ENCODE measurements at places on chromosomes 1 and 21.

- no peak for DNase-seq
Measured at GRCh38 chr1:20663365-20663764, 2.2 kb upstream of the DDOST start.

- no peak for DNase-seq
Measured at GRCh38 chr1:78237364-78237916, 191.7 kb downstream of the GIPC2 start.

- DNase-seq: no peak
Measured at GRCh38 chr1:66535061-66535460, 1.1 kb downstream of the SGIP1 start.

- DNase-seq: peak; percentile 59
Measured at GRCh38 chr1:93607814-93608186, 73.8 kb downstream of the BCAR3 start.

DNA sequence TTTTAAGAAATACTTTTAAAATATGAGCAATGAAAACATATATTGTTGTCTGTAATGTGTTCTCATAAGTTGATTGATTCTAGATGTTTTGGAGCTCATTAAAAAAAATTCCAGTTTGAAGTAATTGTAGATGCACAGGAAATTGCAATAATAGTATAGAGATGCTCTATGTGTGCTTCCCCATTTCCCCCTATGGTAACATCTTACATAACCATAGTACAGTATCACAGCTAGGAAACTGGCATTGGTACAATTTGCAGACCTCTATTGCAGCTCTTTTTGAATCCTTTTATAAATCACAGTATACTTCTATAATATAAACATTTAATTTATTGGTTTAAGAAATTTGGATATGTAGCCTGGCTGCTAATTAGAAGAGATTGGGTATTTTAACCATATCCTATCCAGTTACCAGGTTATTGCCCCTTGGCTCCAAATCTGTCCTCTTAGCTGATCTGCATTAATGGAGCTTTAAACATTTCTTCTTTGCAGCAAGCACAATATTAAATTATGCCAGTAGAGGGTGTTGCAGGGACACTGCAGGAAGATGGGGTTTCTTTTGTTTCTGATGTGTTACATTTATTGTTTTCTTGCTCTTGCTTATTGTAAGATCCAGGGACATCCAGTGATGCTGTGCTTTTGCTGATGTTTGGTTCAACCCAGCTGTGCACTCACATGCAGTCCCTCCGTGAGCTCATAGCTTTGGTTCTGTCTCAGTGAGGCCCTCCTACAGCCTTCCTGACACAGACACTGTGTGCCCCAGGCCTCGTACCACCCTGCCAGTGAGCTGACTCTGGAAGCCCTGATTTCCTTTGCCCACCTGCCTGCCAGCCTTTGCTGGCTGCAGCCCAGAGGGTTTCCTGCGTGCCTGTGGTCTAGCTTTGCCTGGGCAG, 103.3 kb downstream of the RABGAP1L start:
- no peak for DNase-seq

GRCh38 chr1:179077396-179077795, 4.5 kb upstream of the TOR3A start:
- no peak for DNase-seq

DNA sequence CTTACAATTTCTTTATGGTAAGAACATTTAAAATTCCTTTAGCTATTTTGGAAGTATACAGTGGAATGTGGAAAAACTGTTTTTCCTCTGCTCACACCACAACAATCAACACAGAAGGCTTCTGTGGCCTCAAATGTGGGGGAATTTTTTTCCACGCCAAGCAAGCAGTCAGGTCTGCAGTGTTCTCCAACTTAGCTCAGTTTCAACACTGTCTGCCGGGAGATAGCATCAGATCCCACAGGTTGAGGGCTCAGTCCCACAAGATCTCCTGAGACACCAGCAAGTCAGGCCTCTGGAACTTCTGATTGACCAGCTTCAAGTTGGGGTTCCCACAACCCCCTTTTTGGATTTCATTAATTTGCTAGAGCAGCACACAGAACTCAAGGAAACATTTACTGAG, 50.3 kb downstream of the PTBP2 start:
- DNase-seq: no peak

DNA sequence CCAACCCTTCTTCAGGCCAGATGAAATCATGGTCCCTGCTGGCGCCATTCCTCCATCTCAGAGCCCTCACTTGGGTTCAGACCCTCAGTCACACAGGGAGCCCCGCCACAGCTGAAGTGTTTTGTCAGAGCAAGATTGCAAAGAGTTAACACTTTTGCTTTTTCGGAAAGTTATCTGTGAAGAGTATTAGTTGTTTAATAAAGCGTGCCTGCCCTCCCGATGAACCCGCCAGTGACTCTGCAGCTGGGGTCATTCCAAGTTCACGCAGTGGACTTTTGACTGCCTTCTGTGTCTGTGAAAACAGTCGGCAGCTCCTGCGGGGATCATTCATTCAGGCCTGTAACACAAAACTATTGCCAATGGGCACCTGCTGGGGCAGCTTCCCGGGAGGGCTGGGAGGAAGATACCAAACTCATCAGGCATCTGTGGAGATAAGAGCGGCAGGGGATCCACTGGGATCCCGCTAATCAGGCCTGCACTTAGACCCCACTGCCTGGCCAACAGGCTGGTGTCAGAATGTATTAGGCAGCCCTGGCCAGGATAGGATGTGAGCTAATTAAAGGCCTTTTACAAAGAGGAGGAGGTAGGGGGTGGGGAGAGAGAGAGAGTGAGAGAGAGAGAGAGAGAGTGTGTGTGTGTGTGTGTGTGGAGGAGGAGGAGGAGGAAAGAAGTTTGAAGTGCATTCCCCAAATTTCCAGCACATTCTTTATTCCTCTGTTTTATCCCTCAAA, 184.5 kb downstream of the DHRS3 start:
- DNase-seq: no peak

GRCh38 chr1:203799971-203800370, 4.5 kb downstream of the ZBED6 start:
- no peak for DNase-seq

GRCh38 chr1:51240084-51240483, 4.0 kb downstream of the RNF11 start:
- no peak for DNase-seq

DNA sequence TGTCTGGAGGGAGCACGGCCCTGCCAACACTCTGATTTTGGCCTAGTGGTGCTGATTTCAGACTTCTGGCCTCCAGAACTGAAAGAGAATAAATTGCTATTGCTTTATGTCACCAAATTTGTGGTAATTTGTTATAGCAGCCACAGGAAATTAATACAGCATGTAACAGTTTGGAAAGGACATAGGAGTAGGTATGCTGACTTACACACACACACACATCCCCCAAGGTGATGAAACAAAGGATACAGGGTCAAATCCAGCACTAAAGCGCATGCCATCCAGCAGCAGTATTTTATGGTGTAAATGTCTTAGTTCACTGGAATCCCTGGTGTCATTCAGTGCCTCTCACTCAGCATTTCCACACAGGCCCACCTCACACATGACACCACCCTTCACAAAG, 72.2 kb upstream of the MAN1A2 start:
- no peak for DNase-seq

GRCh38 chr1:151832318-151832980, 847 bp upstream of the RORC start:
- DNase-seq: no peak

- no peak for DNase-seq
Measured at GRCh38 chr21:37028570-37028969, 22.1 kb downstream of the RIPPLY3 start.

DNA sequence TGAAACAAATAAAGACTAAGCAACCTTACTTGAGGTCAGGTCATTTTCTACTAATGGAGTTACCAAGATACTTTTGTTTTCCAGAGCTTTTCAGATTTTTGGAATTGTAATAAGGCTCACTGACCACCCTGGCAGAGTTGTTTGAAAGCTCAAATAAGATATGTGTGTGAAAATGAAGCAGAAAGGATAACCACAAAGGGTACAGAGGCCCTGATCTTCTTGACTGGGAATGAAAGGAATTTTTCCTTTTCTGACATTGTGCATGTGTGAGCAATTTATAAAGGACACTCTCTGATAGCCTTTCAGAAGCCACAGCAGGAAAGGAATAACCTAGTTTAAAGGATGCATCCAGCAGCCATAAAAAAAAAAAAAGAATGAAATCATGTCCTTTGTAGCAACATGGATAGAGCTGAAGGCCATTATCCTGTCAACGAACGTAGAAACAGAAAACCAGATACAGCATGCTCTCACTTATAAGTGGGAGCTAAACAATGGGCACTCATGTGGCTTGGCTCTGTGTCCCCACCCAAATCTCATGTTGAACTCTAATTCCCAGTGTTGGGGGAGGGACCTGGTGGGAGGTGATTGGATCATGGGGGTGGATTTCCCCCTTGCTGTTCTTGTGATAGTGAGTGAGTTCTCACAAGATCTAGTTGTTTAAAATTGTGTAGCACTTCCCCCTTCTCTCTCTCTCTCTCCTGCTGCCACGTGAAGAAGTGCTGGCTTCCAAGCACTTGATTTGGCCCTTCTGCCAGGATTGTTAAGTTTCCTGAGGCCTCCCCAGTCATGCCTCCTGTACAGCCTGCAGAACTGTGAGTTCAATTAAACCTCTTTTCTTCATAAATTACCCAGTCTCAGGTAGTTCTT, 3.1 kb upstream of the SRP9 start:
- no peak for DNase-seq

GRCh38 chr1:54754045-54754444, 10.3 kb downstream of the PARS2 start:
- no peak for DNase-seq

GRCh38 chr1:170064821-170065220, 9.7 kb downstream of the KIFAP3 start:
- DNase-seq: no peak

- DNase-seq: no peak
Measured at GRCh38 chr1:57336793-57337192, 87.1 kb downstream of the DAB1 start.

DNA sequence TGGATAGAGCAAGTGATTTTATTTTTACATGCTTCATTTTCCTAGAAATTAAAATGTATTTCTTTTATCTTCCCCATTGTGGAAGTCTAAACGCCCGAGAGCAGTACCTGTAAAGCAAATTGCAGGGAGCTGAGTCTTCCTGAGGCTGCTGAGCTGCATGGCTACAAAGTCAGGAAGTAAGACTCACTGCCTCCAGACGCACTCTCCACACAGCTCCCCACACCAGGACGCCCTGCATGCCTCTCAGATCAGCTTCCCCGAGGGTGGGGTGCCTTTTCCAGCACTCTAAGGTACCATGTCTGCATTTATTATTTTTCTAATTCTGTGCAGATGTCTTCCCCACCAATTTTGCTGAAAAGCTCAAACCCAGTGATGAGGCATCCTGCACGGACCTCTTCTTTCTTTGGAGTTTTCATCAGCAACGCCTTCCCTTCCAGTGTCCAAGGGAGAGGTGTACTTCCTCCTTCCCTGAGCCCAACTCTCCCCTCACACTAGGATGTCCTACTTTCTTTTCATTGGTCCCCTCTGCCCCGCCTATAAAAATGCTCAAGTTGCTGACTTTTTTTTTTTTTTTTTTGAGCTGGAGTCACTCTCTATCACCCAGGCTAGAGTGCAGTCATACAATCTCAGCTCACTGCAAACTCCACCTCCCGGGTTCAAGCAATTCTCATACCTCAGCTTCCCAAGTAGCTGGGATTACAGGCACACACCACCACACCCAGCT, 114.7 kb downstream of the PCNX2 start:
- DNase-seq: no peak

DNA sequence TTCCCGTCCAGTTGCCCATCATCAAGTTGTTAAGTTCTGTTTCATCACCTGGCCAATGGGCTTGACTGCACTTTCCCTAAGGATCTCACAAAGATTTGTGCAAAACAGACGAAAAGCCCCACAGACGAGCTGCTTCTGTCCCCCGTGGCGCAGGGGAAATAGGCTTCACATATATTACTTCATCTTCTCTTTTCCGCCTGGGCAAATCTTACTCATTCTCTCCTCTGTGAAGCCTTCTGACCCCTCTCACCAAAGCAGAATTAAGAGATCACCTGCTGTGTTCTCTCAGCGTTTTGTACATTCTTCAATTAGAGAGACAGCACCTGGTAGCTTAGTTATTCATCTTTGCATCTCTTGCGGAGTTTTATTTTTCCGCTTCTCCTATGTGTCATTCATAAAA, 129.8 kb downstream of the IGSF21 start:
- DNase-seq: no peak

DNA sequence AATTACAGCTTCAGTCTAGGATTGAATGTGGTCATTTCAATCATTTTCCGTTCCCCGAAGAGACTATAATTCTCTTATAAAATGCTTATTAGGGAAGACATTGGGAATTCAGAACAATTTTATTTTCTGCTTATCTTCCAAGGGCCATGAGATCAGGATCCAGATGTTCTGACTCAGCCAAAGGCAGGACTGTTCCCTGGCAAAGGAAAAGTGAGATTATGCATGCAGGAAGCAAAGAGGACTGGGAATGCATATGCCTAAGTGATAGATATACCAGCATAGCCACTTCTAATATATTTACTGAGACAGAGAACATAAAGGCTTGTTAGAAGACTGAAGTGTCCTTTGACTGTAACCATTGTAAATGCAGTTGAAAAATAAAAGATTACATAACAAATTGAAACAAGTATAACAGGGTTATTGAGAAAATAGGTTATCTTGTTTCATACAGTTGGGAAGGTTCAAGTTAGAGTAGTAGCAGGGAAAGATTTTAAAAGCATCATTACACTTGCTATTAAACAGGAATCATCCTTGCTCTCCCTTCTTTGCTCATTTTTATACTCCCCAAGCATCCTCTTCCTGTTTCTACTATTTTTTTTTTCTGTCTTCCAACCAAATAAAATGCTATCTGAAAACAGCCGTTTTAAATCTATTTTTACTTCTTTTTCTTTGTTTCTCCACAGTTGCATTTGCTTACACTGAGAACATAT, 439.6 kb upstream of the ADAMTS5 start:
- DNase-seq: no peak

GRCh38 chr1:205739348-205740160, 10.4 kb downstream of the NUCKS1 start:
- no peak for DNase-seq

- DNase-seq: peak; percentile 98
Measured at GRCh38 chr1:156123356-156124196, 9.1 kb downstream of the LMNA start.

GRCh38 chr1:202654079-202654478, 56.2 kb downstream of the SYT2 start:
- DNase-seq: no peak

GRCh38 chr1:224639426-224639975, 23.4 kb downstream of the CNIH3 start:
- no peak for DNase-seq

- DNase-seq: no peak
Measured at GRCh38 chr21:37273911-37274690, 7.0 kb upstream of the VPS26C start.

GRCh38 chr1:7636795-7637526, 134.1 kb upstream of the VAMP3 start:
- no peak for DNase-seq

All from mesenteric fat pad (tissue), 1 donor.